ENCODE measurements at places on chromosomes 7 and 10.

DNA sequence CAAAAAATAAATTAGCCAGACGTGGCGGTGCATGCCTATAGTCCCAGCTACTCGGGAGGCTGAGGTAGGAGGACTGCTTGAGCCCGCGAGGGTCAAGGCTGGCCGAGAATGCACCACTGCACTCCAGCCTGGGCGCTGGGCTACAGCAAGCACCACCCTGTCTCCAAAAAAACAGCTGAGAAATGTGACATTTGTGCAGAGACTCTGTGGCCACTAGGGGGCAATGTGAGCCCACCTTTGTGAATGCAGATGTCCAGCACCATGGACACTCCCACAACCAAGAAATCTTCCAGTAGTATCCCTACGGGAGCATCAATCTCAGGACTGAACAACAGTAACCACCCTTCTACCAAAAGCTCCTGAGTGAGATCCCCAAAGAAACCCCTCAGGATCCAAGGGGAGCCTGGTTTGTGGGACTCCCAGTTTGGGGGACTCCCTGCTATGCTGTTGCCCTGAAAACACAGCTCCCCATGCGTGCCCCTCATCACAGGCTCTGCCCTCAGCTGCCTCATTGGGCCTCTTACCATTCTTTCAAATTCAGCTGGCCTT, 6.2 kb upstream of the AHCYL2 start:
- peak; percentile 95 for DNase-seq

GRCh38 chr10:18456984-18457383, 194.4 kb downstream of the NSUN6 start:
- DNase-seq, result no peak

DNA sequence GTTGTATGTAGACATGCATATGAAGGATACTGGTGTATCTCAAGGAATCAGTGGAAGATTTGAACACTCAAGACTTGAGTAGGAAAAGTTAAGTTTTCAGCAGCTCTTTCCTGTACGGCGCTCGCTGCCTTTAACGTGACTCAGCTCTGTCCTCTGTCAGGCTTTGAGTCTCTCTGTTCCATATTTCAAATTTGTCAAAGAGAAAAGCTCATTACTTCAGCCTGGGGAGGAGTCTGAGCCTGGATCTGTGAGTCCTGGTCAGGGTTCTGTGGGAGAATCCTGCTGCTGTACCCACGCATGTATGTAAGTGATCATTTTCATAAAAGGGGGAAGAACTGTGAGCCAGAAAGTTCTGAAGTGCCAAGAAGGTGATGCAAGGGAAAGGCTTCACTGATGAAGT, 13.8 kb upstream of the MPP7 start:
- DNase-seq, result no peak

GRCh38 chr7:1134951-1135350, 25.0 kb downstream of the ZFAND2A start:
- no peak for DNase-seq

DNA sequence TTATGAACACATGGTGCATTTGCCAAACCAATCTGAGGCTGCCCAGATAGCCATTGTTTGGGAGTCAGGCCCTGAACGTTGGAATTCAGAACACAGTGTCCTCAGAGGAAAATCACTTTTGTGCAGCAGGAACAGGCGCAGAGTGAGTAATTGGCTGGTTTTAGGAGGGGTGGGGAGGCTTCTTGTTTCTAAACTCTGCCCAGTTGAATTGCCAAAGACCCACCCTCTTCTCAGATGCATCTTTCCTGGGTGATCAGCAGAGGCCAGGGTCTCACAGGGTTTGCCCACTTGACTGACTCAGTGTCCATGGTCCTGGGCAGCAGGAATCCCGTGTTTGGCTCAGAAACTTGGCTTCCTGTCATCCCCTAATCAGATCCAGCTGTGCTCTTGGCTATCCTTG, 24.3 kb downstream of the PRLHR start:
- peak; percentile 52 for DNase-seq

DNA sequence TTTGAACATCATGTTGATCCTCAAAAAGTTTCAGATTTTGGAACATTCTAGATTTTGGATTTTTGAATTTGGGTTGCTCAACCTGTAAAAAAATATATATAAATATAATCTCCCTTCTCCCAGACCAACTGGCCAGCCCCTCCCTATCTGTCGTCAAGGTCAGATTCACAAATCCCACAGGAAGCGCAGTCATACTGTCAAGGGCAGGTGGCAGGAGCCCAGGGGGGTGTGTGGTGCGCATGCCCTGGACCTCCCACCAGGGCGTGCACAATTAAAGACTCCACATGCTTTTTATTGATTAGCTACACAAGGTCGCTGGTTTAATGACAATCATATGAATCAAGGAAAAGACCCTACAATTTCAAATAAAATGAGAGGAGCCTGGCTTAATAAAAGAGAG, 77.0 kb upstream of the EEPD1 start:
- no peak for DNase-seq

DNA sequence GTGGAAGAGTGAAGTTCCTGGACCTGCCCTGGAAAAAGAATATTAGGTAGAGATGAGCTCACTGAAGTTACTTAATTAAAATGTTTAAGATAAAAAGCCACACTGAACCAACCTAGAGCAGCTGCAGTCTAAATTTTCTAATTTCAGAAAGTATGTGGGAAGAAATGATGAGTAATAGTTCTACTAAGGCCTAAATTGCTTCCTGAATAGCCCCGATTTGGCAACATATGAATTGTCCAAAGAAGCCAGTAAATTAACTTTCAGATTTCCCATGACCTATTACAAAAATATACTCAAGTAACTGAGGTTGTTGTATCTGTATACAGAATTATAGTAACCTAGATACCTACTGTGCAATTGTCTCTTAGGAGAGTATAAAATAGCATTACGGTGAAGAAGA, 312.6 kb downstream of the IPMK start:
- DNase-seq, result no peak

- no peak for DNase-seq
These were observed 531 bp downstream of the IKZF1 start for GRCh38 chr7:50304911-50305582.

DNA sequence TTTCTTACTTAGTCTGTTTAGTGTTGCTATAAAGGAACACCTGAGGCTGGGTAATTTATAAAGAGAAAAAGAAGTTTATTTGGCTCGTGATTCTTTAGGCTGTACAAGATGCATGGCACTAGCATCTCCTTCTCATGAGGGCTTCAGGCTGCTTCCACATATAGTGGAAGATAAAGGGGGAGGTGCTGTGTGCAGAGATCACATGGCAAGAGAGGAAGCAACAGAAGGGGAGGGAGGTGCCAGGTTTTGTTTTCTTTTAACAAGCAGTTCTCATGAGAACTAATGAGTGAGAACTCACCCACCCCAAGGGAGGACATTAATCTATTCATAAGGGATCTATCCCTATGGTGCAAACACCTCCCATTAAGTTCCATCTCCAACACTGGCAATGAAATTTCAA, 17.3 kb downstream of the CYP2E1 start:
- no peak for DNase-seq

GRCh38 chr10:125396676-125397075, 236.3 kb upstream of the CTBP2 start:
- no peak for DNase-seq

DNA sequence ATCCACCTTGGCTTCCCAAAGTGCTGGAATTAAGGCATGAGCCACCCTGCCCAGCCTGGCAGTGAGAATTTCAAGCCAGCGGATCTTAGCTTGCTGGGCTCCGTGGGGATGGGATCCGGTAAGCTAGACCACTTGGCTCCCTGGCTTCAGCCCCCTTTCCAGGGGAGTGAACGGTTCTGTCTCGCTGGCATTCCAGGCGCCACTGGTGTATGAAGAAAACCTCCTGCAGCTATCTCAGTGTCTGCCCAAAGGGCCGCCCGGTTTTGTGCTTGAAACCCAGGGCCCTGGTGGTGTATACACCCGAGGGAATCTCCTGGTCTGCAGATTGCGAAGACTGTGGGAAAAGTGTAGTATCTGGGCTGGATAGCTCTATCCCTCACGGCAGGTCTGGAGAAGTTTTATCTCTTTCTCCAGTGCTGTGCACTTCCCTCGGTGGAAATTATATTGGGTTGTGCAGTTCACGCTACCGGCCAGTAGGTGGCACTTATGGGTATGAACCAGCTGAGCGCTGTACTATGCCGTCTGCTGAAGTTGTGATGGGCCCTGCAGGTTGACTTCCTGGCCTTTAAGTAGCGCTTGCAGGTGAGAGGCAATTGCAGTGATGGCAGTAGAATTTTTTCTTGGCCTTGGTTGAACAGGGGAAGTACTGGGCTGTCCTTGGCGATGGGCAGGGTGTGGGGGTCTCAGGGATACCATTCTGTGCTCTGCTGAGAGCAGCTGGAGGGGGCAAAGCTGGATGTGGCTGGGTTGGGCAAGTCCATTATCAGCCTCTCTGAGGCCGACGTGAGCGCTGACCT, 138.0 kb upstream of the MTPN start:
- DNase-seq, result no peak

GRCh38 chr7:118708741-118709140, 484.2 kb downstream of the ANKRD7 start:
- DNase-seq, result no peak

DNA sequence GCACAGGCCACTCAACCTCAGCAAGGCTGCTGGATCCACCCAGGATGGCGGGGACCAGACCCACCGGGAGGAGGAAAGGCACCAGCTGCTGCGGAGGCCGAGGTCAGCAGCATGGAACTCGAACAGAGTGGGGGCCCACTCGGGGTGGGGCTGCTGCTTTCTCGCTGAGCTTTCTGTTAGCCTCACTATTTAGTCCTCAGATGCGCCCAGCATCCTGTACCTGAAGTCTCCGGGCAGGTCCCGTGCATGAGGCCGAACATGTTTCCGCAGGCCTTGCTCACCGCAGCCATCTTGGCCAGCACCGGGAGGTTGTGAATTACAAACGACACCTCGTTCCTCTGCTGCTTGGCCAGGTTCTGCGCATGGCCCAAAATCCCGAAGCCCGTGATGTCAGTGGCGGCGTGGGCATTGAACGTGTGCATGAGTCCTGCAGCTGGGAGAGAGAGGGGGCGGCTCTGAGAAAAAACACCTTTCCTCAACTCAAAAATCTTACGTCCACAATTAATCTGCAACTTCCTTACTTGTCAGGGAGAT, 22.8 kb upstream of the PHYH start:
- DNase-seq, result no peak

GRCh38 chr10:110460111-110460809, 37.4 kb upstream of the DUSP5 start:
- no peak for DNase-seq

GRCh38 chr10:15279236-15279635, 91.9 kb downstream of the FAM171A1 start:
- DNase-seq, result no peak

GRCh38 chr10:33791272-33791660, 456.8 kb upstream of the NRP1 start:
- DNase-seq, result no peak

- no peak for DNase-seq
These were observed 9.5 kb upstream of the TLX1 start for GRCh38 chr10:101121654-101122031.

DNA sequence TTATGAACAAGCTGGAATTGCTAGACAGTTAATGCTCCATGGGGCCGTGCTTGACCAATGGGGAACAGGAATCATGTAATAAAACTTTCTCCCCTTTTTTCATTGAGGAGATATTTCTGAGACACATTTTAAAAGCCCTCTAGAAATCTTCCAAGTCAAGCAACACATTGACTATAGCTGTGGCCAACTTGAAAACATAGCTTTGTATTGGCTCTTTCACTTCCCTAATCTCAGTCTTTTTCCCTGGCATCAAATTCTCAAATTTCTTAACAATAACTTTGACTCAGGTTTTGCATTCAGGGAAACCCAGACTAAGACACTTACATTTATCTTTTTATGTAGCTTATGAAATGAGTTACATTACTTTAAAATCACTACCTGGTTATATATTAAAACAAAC, 947.1 kb upstream of the MBL2 start:
- DNase-seq, result no peak

- no peak for DNase-seq
These were observed 368.4 kb downstream of the TFEC start for GRCh38 chr7:115662120-115662519.

DNA sequence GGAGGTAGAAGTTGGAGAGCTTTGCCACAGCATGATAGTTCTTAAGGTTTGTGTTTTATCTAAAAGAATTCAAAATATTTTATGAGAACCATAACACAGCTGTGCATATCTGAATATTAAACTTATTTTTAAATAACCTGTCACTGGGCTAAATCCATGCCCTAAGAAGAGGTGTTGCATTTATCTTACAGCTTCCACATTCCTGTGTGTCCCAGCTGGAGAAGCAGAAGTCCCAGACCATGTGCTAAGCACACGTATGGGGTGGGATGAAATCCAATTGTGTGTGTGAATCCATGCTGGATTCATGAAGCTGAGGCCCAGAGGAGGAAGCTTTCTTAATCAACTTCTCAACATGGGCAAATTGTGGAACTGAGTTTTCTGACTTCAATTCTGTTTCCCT, 121.5 kb downstream of the PKD1L1 start:
- DNase-seq, result no peak

- no peak for DNase-seq
These were observed 248.3 kb downstream of the CDK14 start for GRCh38 chr7:90844421-90844820.

GRCh38 chr7:45269192-45269591, 111.6 kb downstream of the RAMP3 start:
- no peak for DNase-seq

GRCh38 chr7:105707967-105708762, 126.9 kb upstream of the EFCAB10 start:
- DNase-seq, result no peak

DNA sequence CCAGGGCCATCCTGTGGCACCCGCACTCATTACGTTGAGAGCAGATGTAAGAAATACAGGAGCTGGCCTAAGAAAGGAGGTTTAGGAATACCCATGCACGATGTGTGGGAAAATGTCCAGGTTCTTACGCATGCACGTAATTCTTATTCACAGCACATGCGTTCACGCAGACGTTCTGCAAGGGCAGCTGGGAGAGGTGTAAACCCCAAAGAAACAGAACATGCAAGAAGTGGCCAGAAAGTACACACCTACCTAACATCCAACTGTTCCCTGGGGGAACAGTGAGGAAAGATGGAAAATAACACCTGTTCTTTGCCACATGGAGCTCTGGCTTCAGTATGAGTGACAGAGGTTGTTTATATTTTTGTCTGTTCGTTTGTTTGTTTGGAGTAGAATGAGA, 285.6 kb downstream of the PRPF18 start:
- DNase-seq, result no peak

- DNase-seq, result no peak
These were observed 424.1 kb upstream of the NPVF start for GRCh38 chr7:25652366-25652765.

DNA sequence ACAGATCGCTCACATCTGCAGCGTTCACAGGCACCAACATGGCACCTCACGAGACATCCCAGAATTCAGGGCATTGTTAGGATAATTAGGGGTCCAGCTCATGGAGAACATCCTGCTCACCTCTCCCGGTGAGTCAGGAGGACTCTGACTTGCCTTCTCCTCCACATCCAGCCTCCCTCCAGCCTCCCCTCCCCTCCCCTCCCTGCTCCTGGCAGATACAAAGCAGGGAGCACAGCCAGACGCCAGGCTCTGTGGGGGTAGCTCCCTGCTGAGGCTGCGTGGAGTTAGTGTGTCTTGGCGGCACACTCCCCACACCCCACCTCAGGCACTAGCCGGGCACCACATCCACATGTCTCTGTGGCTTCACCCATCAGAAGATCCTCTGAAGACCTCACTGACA, 320.6 kb downstream of the CXCL12 start:
- DNase-seq, result no peak

- DNase-seq, result no peak
These were observed 45.5 kb downstream of the UBE2H start for GRCh38 chr7:129907122-129907736.

- no peak for DNase-seq
These were observed 4.9 kb upstream of the ADIRF start for GRCh38 chr10:86963341-86963919.
